Jurkat, Clone E6-1 (cell line): ENCODE measurements at places on chromosomes 4 and X.

DNA sequence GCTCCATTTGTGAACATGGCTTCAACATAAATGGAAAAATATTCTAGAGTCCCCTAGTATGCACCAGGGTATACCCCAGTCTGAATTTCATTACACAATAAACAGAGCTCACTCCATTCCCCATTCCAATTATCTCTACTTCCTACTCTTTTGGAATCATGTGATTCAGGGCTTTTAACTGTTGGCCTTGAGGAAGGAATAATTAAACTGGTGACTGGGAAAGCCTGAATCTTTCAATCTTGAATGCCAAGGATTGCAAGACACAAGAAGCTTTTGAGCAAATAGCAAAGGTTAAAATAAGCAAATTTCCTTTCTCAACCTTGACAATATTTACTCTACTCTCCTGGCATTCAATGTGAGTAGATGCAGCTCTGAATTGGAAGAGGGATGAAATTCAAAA, 77.5 kb upstream of the INPP4B start:
- no peak for DNase-seq

DNA sequence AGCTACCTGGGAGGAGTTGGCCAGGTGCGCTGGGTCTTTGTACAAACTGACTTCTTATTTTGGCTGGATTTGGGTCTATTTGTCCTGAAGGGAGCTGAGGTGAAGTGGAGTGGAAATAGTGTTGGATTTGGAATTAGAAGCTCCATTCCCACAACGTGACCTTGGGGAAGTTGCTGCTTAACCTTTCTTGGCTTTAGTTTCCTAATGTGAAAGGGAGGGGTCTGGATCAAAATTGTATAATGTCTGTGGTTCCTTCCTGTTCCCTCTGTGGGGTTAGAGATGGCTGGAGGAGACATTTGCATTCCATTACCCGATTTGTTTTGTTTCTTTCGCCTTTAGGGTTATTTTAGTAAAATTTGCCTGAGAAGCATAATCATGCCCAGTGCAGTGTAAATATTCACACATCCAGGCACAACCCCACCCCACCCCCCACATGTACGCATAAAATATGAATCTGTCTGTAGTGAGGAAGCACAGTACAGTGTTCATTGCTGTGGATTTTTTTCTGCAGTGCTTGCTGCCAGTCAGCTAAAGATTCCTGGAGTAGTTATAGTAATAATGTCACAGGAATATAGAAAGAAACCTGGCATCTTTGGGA, 21.5 kb downstream of the JADE1 start:
- no peak for DNase-seq

GRCh38 chr4:141462361-141462760, 174.0 kb upstream of the IL15 start:
- no peak for DNase-seq

DNA sequence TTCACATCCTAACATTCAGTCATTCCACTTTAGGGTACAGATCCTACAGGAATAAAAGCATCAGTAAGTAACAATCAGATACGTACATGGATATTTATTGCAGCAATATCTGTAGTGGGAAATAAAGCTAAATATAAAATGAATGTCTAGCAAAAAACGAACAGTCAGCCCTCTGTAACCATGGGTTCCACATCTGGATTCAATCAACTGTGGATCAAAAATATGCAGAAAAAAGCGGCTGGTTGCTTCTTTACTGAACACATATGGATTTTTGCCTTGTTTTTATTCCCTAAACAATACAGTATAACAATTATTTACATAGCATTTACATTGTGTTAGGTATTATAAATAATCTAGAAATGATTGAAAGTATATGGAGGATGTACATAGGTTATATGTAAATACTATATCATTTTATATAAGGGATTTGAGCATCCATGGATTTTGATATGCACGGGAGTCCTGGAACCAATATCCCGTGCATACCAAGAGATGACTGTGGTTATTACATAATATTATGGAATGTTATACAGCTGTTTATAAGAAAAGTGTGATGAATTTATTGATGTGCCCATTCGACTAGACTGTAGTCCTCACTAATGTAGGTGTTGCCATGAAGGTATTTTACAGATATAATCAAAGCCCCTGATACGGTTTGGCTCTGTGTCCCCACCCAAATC, 132.8 kb downstream of the ARHGEF9 start:
- DNase-seq, result no peak

GRCh38 chr4:131137196-131137595, 2011.9 kb upstream of the PCDH10 start:
- DNase-seq, result no peak

GRCh38 chr4:83075311-83076095, 39.0 kb downstream of the PLAC8 start:
- no peak for DNase-seq

DNA sequence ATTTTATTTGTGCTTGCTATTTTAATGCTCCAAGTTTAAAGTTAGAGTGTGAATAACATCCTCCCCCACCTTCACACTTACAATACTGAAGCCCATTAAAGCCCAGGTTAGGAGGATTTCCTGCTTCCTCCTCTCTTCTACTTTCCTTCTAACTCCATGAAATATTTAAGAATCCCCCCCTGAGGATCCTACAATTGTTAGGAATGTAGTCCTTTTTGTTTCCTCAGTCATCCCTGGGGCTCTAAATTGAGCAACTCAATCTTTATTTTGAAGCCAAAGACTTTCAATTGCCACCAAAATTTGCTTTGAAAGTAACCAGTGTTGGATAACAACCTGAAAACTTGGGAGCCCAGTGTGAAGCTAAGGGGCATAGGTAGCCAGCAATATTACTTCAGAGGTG, 276.9 kb downstream of the FAM47A start:
- no peak for DNase-seq

DNA sequence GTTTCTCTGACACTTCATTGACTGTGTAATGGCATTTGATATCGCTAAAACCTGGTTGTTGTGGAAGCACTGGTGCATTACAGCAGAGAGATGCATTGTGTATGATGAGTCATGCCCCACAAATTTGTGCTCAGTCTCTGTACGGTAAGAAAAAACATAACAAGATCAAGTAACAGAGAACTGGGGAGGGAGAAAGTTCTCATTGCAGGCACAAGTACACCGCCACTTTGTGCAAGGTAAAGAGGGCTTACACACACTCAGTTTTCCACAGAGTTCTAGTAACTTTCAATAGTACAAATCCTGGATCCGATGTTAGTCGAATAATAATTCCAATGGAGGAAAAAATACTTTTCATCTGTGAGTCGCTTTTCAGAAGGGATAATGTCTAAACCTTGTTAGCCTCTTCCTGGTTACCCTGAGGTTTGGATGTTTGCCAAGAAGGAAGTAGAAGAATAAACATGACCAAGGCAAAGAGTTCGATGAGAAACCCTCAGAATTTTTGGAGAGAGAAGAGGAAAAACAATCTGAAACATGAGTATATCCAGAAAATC, 512.5 kb upstream of the SLIT2 start:
- no peak for DNase-seq

- no peak for DNase-seq
Measured at GRCh38 chr4:6293097-6293445, 23.4 kb downstream of the WFS1 start.

- DNase-seq, result peak; percentile 14
Measured at GRCh38 chrX:153875391-153876111, 10.4 kb downstream of the L1CAM start.

- DNase-seq, result no peak
Measured at GRCh38 chr4:156781852-156782251, 189.7 kb downstream of the PDGFC start.

DNA sequence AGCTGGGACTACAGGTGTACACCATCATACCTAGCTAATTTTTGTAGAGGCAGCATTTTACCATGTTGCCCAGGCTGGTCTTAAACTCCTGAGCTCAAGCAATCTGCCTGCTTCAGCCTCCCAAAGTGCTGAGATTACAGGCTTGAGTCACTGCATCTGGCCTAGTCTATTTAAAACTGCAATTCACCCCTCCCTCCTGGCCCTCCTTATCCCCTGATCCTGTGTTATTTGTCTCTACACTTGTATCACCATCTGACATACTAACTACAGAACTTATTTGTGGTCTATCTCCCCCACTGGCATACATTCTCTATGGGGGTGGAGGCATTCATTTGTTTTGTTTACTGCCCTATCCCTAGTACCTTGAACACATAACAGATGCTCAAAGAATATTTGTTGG, 23.7 kb downstream of the CC2D2A start:
- no peak for DNase-seq

DNA sequence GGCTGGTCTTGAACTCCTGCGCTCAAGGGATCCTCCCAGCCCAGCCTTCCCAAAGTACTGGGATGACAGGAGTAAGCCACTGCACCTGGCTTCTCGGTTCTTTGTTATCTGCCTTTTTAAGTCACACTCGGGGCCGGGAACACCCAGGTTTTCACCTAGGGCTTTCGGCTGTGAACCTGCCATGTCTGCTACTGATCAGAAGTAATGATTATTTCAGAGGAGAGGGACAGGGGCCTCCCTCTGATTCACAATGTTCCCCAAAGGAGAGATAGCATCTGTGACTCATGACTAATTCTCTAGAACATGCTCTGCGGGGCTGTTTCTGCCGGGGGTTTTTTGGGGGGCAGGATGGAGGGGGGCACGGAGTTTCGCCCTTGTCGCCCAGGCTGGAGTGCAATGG, 26.9 kb downstream of the CRLF2 start:
- no peak for DNase-seq

DNA sequence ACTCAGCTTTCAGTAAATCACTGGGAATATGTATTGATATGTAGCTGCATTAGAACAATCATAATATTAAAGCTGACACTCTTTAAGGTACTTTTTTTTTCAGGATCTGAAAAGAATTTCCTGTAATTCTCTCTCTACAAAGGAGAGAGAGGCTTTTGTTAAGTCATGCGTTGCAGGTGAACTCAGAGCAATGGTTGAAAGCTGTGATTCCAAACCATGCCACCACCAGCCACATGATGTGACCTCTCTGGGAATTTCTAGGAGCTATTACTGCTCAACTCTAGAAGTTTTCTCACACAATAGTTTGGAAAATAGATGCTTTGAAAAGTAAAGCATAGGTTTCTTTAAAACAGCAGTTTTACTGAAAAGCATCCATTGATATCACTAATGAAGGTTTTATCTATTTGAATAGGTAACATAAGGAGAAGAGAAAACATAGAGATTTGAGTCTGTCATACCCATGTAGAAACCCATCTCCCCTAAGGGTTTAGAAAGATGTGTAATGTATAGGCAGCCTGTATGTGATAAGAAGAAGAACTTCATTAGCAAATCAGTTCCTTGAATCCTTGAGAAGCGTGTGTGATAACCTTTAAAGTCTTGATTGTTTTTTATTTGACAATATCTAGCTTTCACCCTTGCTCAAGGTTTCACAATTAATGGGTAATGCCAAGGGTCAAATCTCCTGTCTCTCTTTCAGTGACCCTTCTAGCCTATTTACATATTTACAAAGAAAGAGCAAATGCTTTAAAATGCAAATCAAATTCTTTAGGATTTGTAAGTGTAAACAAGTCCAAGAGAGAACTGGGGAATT, 161.0 kb upstream of the ANKRD50 start:
- no peak for DNase-seq

DNA sequence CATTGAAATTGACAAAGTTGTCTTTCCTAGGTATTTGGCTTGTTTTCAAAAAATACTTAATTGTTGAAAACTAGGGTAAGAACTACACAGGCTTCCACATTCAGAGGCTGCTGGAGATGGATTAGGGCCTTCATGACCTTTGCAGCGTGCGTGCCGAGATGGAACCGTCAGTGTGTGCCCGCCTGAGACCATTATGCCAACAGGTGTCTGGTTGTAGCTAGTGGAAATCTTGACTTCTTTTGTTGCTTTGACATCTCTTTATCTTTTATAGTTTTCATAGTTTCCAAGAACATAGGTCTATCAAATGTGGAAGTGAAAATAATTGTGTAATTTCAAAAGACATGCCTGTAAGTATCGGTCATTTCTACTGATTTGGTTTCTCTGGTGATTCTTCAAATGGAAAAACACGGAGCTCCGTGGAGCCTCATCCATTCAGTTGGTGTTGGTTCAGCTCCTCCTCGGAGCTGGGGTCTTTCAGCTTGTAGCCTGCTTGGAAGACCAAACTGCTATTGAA, 38.9 kb upstream of the CLCN4 start:
- DNase-seq, result no peak

- DNase-seq, result no peak
Measured at GRCh38 chr4:83852085-83852451, 316.2 kb downstream of the GPAT3 start.

DNA sequence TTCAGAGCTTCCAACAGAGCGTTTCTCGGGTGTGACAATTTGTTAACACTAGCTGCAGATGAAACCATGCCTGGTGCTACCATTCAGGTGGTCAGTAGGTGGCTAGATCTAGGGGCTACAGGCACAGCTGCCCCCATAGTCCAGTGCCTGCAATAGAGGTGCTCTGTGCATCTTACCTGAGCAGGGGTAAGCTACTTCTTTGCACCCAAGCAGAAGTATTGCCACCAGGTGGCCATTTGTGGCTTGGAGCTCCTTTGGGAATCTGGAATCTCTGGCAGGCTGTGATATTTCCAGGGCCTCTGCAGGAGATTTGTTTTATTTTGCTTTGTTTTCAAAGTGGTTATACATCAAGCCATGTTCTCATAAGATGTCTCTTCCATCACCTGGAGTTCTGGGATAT, 170.7 kb upstream of the PUDP start:
- DNase-seq, result no peak

- DNase-seq, result no peak
Measured at GRCh38 chr4:184978211-184978610, 40.1 kb upstream of the HELT start.

- peak; percentile 80 for DNase-seq
Measured at GRCh38 chrX:55342533-55343501, 78.1 kb upstream of the PAGE3 start.

- no peak for DNase-seq
Measured at GRCh38 chrX:23228950-23229448, 105.7 kb upstream of the PTCHD1 start.

GRCh38 chr4:127463883-127464282, 168.9 kb upstream of the INTU start:
- DNase-seq, result no peak

GRCh38 chr4:151324752-151325110, 674 bp downstream of the SH3D19 start:
- no peak for DNase-seq

DNA sequence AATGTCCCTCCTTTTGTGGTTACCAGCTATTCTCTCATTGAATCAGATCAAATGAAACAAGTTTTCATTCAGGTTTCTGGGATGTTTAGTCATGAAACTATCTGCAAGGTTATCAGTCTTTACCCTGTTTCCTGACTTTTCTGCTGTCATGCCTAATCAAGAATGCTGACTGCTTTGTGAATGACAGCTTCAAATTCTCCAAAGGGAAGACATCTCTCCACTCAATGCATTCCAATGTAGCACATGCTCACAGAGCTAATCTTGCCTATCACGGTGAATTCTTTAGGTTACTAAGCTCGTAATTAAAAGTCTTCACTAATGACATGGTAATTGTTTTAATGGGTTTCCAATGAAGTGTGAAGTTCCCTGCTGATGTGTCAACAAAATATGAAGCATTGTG, 1068.5 kb downstream of the PCDH7 start:
- no peak for DNase-seq

- no peak for DNase-seq
Measured at GRCh38 chr4:174590336-174590735, 68.0 kb upstream of the HPGD start.
